ENCODE measurements at places on chromosomes 11 and 22.

GRCh38 chr11:57648801-57649735 is 644 bp downstream of the YPEL4 start:
- no peak for DNase-seq

DNA sequence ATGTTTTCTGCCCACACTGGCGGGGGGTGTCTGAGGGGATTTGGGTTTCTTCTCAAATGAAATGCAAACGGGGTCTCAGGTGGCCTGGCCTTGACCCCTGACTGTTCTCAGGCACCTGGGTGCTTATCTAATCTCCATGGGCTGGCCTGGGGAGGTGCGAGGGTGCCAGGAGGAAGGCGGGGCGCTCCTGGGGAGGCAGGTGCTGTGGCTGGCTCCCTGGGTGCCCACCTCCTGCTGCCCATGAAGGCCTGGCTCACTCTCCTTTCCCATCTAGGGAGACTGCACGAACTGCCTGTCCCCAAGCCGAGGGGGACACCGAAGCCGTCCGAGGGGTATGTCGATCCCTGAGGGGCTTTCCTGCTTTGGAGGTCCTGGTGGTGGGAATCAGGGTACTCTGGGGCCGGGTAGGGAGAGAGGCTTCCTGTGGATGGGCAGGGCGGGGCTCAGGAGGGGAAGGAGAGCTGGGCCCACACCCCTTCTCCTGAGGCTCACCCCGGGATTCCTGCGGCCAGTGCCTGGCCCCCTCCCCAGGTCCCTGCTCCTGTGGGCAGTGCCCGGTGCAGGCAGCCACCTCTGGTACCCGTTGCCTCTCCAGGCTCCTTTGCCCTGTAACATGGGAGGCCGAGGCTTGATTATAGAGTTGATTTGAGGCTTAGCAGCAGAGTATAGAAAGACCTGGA is 18.4 kb downstream of the MICALL1 start:
- no peak for DNase-seq

DNA sequence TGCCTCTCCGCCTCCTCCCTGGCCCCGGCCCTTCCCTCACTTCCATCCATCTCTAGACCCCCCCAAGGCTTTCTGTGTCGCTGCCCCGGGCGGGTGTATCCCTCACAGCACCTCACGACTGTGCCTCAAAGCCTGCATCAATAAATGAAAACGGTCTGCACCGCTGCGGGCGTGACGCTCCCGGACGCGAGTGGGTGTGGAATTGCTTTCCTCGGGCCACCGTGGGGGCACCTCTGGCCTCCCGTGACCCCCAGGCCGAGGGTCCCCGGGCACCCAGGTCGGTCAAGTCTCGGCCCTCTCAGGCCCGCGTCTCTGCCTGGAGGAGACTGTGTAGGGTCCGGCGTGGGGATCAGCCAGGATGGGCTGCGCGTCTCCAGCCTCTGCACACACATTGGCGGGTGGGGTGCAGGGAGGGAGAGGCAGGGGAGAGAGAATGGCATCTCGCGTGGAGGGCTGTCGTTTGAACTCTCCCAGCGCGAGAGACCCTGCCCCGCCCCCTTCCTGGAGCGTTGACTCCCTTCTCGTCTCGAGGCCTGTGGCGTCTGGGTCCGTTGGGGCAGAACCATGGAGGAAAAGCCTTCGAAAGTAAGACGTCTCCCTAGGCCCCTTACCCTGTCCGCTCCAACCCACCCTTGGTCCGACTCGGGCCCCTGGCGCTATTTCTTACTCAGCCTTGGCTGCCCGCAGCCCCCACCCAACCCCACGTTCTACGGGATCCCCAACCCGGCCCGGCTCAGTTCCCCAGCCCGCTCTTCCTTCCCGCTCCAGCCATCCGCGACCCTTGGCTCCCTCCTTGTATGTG is at the start of gene CATSPERZ:
TSS of gene CATSPERZ (plus strand) at position 512 of the 802 bp plus-strand sequence. CDS start at position 565, 53 bp downstream.
- no peak for DNase-seq

GRCh38 chr22:43726322-43726721 is 85.8 kb downstream of the EFCAB6 start:
- DNase-seq, result no peak

DNA sequence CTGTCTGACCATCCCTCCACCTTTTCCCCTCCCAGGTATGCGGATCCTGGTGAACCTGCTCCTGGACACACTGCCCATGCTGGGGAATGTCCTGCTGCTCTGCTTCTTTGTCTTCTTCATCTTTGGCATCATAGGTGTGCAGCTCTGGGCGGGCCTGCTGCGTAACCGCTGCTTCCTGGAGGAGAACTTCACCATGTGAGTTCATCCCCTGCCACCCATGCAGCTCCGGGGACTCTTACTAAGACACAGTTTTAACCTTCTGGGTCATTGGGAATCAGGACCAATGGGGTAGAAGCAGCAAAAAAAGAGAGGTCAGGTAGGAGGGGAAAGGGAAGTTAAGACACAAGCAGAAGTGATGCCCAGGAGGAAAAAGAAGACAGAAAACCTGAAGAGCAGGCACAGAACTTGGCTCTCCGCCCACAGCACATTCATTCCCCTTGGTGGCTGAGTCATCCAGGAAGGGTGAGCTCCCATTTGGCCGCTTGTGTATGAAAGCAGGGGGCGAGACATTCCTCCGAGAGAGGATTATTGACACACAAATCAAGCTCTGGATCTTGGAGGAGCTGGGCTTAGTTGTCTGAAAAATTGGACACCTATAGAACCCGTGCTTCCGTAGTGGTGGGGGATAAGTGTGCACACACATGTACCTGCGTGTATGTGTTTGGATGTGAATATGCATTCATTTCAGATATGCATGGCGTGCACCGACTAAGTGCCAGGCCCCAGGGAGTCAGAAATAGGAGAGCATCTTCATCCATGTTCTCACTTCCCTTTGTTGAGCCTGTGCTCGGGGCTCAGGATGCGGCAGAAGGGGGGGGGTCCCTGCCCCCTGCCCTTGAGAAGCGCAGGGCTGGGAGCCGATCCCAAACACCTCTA is 64.2 kb downstream of the CACNA1I start:
- no peak for DNase-seq

DNA sequence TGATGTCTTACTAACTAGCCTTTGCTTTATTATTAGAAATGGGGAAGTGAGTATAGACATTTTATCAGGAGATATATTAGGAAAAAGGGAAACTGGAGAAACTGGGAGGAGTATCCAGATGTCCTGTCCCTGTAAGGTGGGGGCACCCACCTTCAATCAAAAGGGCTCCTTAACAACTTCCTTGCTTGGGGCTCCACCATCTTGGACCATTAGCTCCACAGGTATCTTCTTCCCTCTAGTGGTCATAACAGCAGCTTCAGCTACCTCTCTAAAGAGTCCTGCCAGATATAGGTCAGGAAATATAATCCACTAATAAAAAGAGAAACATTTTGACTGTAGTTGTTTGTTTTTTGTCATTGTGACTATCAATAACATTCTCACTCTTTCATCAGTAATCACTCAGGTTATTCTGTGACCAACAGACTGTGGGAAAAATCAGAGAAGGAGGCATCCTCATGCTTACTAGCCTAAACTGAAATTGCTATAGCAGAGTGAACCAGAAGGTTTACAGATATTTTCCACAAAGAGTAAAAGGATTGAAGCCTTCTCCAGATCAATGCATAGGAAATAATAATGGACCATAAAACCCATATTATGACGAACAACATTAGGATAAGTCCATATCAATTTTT is 10.4 kb downstream of the OR51B4 start:
- DNase-seq, result no peak

DNA sequence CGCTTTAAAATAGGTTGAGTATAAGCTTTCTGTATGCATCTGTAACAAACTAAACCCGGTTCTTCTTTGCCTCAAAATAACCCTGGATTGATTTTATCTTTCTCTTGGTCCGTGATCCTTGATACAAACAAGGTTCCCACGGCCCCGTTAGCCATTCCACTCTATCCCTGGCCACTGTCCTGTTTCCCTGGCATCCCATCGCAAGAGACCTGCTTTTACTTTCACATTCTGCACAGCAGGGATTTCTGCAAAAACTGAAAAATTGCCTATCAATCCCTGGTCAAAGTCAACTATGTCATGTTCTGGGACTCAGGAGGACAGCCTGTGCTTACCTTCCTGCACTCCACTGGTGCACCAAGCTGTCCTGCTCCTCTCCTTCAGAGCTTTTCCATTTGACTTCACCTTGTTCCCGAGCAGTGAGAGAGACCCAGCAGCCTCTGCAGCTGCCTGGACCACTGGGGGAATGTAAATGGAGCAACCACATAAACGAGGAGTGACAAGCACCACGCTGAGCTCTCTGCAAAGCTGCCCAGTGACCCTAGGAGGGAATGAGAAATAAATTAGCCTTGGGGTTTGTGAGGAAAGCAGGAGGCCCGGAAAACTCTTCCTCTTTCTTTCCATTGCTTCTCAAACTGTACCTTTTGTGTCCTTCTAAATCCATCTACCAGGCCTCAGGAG is 175.9 kb downstream of the NTM start:
- no peak for DNase-seq

DNA sequence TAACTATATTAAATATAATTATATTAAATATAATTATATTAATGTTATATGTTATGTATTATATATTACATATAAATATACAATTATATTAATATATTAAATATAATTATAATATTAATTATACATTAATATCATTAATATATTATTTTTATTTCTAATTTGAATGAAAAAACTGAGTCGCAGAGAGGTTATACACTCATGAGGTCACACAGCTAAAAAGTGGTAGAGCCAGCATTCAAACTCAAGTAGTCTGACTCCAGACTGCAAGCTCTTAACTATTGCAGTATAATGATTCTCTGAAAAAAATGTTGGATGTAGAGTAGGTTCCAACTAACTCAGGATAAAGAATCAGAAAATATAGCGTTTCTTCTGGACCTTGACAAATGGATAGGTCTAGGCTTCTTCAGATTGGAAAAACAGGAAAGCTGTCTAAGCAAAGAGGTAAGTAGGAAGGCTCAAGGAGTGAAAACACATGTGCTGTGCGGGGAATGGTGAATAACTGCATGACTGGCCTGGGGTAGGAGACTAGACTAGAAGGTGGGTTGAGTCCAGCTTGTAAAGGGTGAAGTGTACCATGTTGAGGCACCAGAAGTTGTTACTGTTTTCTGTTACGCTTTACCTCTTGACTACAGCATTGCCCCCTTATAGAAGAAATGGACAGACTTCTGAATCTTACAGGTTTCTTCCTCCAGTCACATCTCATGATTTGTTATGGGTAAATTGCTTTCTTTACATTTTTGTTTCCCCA is 80.3 kb downstream of the TRIM44 start:
- no peak for DNase-seq
